ENCODE measurements at places on chromosomes 3 and 15.

DNA sequence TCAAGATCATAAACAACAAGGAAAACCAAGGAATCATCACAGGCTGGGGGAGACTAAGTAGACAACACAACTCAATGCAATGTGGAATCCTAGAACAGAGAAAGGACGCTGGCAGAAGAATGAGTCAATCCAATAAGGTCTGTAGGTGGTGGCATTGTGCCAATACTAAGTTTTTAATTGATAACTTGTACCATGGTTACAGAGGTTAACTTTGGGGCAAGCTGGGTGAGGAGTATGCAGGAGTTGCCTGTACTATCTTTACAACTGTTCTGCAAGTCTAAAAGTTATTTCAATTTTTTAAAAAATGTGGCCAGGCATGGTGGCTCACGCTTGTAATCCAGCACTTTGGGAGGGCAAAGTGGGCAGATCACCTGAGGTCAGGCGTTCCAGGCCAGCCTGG is 46.2 kb downstream of the RORA start:
- DNase-seq: no peak

- no peak for DNase-seq
Observed at GRCh38 chr3:181442066-181442465, 269.7 kb upstream of the SOX2 start.

- no peak for DNase-seq
Observed at GRCh38 chr3:13279532-13279910, 140.6 kb downstream of the NUP210 start.

- no peak for DNase-seq
Observed at GRCh38 chr3:47193871-47194859, 30.3 kb upstream of the SETD2 start.

DNA sequence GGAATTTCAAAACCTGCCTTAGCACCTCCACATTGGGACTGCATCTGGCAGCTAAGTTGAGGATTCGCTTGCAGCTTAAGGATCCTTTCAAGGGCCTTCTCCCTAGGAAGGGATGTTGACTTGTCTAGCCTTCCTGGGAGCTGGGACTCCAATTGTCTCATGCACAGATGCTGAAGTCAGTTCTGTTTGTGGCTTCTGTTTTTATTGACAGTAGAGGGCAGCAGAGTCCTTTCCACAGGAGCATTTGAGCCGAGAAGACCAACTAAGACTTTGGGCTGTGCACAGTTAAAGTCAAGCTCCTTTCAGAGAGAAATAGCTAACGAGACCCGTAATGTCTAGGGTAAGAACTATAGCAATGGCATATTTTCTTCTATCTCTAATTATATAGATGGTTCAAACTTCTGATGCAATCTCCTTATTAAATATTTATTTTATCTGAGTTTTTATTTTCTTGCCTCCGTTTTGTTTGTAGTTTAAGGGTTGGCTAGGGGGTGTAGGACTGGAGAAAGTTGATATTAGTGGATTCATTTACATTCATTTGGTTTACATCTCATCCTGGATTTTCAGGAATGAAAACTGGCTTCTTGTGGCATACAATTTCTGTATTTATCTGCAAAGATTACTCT is 59.7 kb upstream of the KBTBD8 start:
- DNase-seq: no peak

DNA sequence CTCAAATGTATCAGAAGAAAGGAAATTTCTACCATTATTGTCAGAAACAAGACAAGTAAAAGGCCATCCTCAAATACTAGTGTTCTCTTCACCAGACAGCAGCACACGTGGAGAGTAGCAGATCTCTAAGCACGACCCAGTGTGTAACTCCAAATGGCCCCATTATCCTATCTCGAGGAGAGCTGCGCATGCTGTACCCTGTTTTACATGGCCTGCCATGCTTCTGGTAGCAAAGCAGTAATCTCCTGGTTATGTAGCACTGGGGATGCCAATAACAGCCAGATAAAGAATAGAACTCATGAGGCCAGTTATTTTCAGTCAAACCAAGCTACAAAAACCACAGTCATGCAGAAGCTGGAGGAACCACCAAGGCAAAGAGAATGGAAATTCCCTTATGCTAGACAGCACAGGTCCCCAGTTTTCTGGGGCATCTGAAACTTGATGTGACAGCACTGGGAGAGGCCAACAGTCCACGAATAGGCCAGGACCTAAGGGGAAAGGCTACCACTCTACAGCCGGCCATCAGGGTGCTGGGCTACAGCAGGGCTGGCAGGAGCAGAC is 73.0 kb downstream of the LIPC start:
- no peak for DNase-seq

DNA sequence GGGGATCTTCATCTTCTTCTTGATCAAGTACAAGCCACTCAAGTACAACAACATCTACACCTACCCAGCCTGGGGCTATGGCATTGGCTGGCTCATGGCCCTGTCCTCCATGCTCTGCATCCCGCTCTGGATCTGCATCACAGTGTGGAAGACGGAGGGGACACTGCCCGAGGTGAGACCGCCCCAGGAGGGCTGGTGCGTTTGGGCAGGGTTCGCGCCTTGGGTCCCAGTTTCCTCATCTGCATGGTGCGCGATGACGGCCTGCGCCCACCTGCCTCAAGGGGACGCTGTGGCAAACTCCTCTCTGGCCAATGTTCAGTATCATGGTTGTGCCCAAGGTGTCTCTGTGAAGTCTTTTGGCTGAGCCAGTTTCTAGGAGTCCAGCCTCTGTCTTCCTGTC is 57.5 kb upstream of the SLC6A1 start:
- DNase-seq: no peak

GRCh38 chr3:192819001-192819569 is 91.7 kb upstream of the FGF12 start:
- no peak for DNase-seq
